ENCODE measurements at places on chromosomes 16 and 17.
A peak's percentile ranks its signal among the peaks of the same experiment; 100 is the strongest.

- no peak for DNase-seq
Observed at GRCh38 chr16:81718637-81719036, 60.5 kb upstream of the PLCG2 start.

DNA sequence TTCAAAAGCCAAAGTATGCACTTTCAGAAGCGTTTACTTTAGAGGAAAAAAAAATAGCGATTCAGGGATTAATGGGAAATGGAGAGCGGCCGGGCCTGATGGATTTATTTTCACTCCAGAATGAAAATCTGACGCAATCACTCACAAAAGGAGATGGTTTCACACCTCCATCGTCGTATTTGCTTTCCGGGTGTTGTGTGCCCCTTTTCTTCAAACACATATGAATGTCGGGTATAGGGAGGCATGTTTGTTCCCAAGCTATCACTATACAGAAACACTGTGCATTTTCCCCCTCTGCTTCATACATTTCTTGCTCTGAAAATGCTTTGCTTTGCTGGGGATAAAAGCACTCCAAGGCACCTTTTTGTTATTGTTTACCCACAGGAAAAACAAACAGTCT is 562.2 kb upstream of the ZFHX3 start:
- DNase-seq = no peak

DNA sequence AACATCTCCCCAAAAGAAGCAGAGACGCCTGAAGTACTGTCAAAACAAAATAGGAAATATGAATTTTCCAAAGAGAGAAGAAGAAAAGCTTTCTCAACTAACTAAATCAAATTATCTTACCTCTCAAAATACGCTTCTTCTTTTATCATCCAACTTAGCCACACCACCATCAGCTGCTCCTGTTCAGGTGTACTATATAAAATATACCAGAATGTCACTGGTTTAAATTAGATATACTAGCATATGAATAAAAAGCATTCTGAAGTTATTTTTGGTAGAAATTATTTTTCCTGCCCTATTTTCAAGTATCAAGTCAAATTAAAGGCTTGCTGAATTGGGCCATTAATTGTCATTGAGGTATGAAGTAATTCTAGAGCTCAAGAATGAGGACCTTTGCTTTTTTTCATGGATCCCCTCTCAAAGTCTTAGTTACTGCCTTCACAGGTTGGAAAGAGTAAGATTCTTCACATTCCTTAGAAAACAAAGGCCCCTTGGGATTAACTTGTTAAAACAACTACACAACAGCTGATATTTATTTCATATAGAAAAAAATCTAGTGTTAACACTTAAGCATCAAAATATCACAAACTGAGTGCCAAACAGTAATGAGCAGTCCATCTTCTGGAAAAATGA is 30.1 kb downstream of the INTS2 start:
- no peak for DNase-seq

- no peak for DNase-seq
Observed at GRCh38 chr17:39462631-39463375, 1.5 kb downstream of the CDK12 start.

GRCh38 chr17:61412143-61412859 is 12.7 kb downstream of the TBX2 start:
- DNase-seq = no peak

- DNase-seq = peak; percentile 21
Observed at GRCh38 chr17:31678431-31678830, 180.6 kb downstream of the COPRS start.

DNA sequence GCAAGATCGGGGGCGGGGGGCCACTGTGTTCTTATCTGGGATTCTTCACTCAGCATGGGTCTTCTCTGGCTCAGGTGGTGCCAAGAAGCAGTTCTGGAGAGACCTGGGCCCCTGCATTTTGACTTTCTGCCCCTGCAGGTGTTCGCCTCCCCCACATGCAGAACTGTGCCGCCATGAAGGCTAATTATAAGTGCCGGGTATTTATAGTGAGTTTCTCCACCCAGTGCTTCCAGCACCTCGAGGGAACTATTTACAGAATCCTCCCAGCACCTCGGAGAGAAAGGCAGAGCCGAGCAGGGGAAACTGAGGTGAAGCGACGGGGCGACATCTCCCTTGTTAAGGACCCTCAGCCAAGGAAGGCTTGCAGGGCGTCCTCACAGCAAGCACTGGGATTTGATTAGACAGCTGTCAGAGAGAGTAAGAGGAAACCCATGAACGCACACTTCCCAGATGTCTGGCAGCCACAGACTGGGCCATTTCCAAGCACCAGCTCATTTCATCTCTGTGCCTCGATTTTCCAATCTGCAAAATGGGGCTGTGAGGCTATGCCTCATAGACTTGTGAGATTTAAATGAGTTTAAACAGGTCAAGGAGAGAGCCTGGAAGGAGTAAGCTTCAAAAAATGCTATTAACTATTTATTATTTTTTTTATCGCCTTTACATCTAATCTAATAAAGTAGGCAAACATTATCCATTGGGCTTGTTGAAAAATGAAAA is 36.4 kb upstream of the GRIN2A start:
- no peak for DNase-seq

DNA sequence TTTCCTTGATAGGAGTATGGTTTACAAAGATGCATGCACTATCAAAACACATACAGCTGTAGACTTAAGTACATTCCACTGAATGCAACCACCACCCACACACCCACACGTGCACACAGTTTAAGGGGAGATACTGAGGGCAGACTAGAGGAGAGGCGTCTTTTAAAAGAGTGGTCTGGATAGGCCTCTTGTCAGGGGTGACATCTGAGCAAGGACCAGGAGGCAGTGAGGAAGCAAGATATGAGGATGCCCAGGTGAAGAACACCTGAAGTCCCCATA is 12.6 kb downstream of the MPHOSPH6 start:
- no peak for DNase-seq

DNA sequence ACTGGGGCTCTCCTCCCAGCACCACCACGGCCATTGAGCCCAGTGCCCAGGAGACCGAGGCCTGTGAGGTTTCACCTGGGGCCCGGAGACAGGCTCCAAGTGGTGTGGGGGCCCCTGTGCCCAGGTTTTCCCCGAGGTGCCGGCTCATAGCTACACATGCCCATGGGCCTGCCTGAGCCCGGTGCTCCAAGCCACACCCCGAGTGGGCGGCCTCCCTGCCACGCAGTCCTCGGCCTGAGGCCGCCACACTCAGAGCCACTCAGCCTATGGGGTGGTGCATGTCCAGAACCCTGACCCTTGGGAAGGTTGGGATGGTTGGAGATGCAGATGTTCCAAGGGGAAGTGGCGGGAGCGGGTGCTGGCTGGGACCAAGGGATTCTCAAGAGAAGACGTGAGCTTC is 24.1 kb downstream of the JPH3 start:
- DNase-seq = no peak

GRCh38 chr16:11310997-11311561 is 29.9 kb upstream of the PRM1 start:
- no peak for DNase-seq

- DNase-seq = no peak
Observed at GRCh38 chr17:17018612-17019429, 23.4 kb upstream of the MPRIP start.

- no peak for DNase-seq
Observed at GRCh38 chr17:80063830-80064585, 27.6 kb downstream of the CCDC40 start.

- DNase-seq = no peak
Observed at GRCh38 chr16:69188236-69188549, 1.2 kb downstream of the SNTB2 start.

DNA sequence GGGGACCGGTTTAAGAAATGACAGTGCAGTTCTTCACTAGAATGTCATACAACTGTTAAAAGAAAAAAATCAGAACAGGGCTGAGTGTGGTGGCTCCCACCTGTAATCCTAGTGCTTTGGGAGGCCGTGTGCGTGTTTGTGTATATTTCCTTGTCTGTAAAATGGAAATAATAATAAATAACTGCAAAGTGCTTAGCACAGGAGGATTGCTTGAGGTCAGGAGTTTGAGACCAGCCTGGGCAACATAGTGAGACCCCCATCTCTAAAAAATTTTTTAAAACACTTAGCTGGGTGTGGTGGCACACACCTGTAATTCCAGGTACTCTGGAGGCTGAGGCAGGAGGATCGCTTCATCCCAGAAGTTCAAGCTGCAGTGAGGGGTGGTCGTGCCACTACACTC is 2.5 kb downstream of the ACSM3 start:
- DNase-seq = no peak

- DNase-seq = no peak
Observed at GRCh38 chr17:9755083-9755482, 36.3 kb downstream of the DHRS7C start.

GRCh38 chr17:63479495-63480184 is 2.8 kb downstream of the ACE start:
- no peak for DNase-seq

DNA sequence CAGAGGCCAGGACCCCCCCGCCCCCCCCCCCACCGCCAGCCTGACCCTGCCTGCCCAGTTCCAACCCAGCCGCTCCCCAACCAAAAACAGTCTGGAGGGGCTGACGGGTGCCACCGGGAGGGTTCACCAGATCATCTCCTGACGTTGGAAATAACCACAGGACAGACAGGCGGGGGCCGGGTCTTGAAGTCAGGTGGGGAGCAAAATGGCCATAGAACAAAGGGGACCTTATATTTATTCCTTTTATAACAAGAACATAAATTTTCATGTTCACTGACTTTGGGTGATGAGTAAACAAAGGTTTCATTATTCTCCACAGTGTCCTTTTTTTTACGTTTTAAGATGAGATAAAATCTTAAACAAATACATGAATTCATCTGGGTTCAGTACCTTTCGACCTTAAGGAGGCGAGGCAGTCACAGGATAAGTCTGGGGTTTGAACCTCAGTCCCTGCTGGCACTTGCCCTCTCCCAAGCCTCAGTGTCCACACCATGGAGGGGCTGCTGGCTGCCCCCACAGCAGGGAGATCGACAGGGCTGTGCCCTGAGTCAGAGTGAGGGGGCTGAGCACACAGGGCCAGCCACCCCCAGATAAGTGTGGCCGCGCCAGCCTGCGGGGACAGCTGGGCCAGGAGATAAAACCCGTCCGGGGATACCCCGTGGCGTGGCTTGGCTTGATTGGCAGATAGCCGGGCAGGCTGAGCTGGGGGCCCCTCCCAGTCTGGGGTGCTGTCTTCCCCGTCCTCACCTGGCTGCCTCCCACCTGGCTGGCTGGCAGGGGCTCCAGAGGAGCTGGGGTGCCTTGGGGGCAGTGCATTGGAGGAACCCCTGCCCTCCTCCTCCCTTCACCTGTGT is 15.0 kb downstream of the SLC7A5 start:
- DNase-seq = no peak

GRCh38 chr16:4970010-4970409 is 11.9 kb downstream of the SEC14L5 start:
- DNase-seq = no peak

- DNase-seq = no peak
Observed at GRCh38 chr17:73595068-73595467, 49.2 kb downstream of the SDK2 start.

DNA sequence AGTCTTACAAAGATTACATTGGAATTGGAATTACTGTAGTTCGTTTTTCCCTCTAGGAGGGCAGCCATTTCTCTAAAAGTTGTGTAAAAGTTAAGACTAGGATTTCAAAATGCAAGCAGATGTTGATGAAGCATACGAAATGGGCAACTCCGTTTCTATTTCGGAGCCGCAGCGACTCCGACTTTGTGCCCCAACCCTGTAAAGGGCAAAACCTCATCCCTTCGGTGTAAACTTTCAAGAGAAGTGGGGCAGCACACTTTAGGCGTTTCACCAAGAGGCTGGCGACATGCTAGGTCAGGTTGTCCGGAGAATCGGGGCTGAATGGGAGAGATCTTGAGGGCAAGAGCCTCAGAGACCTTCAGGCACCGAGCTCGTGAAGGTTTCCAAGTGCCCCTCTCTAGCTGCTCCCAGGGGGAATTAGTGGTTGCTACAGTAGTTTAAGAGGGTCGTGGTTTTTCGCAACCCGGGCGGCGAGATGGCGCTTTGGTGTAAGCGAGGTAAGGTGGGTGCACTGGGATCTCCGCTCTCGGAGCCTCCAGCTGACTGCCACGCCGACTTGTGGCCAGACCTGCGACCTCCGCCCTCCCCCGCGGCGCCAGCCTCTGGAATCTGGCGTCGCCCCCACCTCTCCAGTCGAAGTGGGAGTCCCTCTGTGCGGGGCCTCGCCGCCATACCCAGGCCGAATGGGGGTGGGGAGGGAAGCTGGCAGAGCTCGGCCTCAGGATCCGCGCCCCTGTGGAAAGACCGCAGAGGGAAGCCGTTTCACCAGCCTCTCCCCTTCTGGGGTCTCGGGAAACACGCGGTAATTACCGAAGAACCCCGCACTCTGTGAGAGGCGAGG is 1.0 kb upstream of the HEXIM2 start:
- no peak for DNase-seq

- DNase-seq = no peak
Observed at GRCh38 chr16:325375-326145, 27.0 kb downstream of the AXIN1 start.

DNA sequence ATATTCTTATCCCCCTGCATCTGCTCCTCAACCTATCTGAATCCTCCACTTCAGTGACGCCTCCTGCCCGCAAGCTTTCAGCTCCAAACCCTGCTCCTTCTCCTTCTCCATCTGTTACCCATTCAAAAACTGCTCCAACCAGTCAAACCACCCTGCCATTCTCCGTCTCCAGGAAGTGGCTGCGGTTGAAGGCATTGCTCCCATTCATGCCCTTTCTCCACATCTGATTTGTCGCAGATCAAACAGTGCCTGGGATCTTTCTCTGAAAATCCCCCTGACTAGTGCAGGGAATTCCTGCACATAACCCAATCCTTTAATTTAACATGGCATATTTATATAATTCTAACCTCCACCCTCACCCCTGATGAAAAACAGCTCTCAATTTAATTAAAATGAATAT is 56.3 kb downstream of the SLFN5 start:
- DNase-seq = no peak

DNA sequence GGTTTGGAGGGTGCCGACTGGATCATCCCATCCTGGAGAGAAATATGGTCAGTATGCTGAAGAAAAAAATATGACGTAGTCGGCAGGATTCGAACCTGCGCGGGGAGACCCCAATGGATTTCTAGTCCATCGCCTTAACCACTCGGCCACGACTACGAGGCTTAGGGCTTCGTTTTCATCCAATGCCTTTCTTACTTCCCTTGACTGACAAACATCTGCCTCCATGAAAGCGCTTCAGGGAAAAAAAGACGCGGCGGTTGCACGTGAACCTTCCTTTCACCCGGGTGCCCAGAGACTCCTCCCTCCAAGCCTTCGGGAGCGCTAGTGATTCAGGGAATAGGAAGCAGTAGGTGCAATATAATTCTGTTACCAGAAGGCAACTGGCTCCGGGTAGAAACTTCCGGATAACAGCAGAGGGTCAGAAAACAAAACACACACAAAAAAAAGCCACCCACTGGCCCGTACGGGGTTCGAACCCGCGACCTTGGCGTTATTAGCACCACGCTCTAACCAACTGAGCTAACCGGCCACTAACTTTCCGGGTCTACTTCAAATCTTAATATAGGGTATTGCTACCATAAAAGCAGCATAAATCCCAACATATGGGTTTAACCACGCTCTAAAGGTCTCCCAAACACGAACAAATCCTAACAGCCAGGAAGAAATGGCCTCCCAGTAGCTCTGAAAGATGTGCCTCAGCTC is 16.3 kb upstream of the AURKB start:
- DNase-seq = peak; percentile 84
